ENCODE measurements at places on chromosomes 4 and X.

- DNase-seq: no peak
These were observed 31.9 kb downstream of the F8A1 start for GRCh38 chrX:154918060-154918483.

DNA sequence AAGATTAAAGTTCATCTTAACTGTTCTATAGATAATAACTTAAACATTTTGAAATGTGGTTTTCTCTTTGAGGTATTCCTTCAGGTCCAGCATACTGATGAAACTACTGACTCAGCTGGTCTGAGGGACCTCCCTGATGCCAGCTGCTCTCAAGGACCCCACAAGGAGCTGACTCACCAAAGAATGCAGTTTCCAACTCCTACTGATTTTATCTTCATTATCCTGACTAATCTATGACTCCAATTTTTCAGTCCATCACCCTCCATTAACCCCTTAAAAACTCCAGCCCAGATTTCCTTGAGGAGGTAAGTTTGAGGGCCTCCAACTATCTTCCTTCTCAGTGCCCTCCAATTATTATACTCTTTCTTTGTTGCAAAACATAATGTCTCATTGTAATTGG lies 1.4 kb upstream of the UGT2B4 start:
- DNase-seq: no peak

DNA sequence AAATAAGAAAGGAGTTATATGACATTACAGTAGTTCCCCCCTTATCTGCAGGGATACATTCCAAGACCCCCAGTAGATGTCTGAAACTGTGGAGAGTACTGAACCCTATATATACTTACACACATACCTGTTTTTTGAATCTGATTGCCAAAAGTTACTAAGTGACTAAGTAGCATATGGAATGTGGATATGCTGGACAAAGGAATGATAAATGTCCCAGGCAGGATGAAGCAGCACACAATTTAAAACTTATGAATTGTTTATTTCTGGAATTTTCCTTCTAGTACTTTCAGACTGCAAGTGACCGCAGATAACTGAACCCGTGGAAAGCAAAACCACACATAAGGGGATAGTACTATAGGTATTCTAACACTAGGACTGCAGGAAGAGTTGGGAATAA lies 22.7 kb downstream of the UGDH start:
- DNase-seq: no peak

DNA sequence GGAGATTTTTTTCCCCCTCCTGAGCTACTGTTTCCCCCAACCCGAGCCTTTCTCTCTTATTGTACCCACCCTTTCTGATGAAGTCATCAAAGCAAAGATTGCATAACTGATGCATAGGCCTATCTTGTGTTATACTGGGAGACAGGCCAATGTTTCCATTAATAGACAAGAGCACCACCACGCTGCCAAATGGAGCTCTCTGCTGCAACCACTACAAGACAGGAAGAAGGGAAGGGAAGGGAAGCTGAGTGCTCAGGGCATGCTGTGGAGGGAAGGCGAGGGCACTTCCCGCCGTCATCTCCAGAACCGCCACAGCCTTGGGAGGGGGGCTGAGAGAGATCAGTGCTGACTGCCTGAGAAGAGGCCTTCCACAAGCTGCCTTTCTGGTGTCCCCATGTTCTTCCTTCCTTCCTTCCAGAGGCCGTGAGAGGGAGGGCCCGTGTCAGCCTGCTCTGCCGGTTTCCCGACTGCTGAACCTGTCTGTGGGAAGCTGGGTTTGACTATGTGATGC lies 75.0 kb downstream of the MGST2 start:
- DNase-seq: no peak

DNA sequence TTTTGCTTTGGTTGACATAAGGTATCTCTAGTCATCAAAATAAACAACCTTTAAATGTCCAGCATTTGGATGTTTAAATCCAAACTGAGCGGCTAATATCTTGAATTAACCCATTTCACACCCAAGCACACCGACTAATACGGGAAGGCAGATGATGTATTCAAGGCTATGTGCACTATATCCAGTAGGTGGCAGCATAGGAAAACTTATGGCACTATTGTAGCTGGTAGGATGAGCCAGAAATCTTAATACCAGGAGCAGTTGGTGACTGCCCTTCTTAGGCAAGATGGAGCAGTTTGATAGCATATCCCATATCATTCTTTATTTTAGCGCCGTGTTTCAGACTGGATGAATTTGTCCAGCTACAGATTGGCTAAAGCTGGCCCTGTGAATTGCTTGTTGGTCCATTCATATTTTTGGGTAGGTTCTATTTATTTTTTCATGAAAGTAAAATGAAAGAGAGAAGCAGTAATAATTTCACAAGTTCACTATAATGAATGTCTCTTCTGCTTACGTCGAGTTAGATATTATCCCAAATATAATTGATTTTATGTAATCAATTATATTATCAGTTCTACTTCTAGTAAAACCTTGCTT lies 24.4 kb downstream of the UCHL1 start:
- no peak for DNase-seq

- no peak for DNase-seq
These were observed 146.5 kb upstream of the INTU start for GRCh38 chr4:127486248-127486647.

GRCh38 chr4:139910106-139910505 lies 243.9 kb downstream of the MAML3 start:
- no peak for DNase-seq

GRCh38 chr4:10006601-10007435 lies 14.5 kb downstream of the SLC2A9 start:
- no peak for DNase-seq

DNA sequence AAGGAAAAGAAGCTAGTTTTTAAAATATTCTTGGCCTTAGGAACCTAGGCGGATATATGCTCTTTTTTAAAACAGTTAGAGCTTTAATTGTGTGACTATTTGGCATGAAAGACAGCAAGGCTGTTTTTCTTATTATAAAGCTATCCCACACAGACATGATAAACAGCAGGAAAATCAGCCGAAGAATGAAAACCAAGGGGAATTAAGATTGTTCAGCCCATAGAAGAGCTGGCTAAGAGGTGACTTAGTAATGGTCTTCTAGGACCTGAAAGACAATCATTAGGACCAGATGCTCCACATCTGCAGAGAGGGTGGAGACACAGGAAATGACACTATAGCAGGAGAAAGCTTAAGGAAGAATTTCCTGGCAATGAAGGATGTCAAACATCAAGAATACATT lies 171.4 kb upstream of the NRK start:
- DNase-seq: no peak

- DNase-seq: no peak
These were observed 204.9 kb downstream of the MAD2L1 start for GRCh38 chr4:119861731-119862130.

- DNase-seq: no peak
These were observed 9.0 kb upstream of the ERVMER34-1 start for GRCh38 chr4:52760256-52760655.

DNA sequence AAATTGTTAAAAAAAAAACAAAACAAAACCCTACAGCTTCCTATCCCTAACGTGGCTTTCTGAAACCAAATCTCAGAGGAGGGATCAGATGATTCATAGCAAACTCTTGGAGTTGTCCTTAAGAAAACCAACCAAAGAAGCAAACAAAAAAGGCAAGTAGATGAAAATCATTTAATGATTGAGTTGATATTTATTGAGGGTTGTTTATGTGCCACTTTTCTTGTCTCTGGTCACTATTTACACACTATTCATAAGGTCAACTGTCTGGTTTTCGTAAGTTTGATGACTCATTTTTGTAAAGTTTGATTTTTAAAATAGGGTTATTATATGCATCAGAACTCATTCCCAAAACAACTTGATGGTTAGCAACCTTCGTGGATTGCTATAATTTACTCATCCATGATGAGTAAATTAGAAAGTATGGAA lies 133.4 kb downstream of the UNC5C start:
- no peak for DNase-seq

- no peak for DNase-seq
These were observed 20.3 kb upstream of the HGFAC start for GRCh38 chr4:3421470-3421869.

All from effector CD4-positive, alpha-beta T cell (primary cell).